Osteocyte (in vitro differentiated cells): ENCODE measurements at places on chromosomes 3 and 15. TPM values are rescaled to one million over a fixed set of nuclear protein-coding genes. Genes with fewer than 3 reads are reported as not detected.

ARGFX gene
- not detected in 2 replicates for total RNA-seq

- no peaks in the 10 kb centered on the region for H3K36me3 ChIP-seq
- peaks cover 30% of the 10 kb centered on the region for H3K4me1 ChIP-seq
- DNase-seq: no peak
- no peak overlapping the region for H3K27ac ChIP-seq
Measured at GRCh38 chr15:48875241-48875960, 2.5 kb upstream of the EID1 start.

- H3K36me3 ChIP-seq: no peaks in the 10 kb centered on the region
- H3K4me1 ChIP-seq: peaks cover 25% of the 10 kb centered on the region
- DNase-seq: no peak
Measured at GRCh38 chr15:74421302-74422245, 12.2 kb downstream of the SEMA7A start.

DNA sequence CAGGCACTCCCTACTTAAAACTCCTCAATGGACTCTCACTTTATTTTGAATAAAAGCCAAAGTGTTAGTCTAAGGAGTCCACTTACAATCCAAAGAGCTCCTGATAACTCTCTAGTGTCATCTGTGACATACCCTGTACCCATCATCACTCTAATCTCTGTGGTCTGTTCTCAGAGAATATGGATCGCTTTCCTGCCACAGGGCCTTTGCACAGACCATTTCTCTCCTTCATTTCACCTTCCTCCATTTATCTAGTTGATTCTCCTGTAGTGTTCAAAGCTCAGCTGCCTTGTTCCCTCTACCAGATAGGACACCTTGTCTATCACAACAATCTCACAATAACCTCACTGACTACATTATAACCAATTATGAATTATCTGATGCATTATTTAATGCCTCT is 185.4 kb upstream of the KBTBD8 start:
- no peak overlapping the region for H3K27ac ChIP-seq
- no peak for DNase-seq
- peaks cover 7% of the 10 kb centered on the region for H3K4me1 ChIP-seq
- no peaks in the 10 kb centered on the region for H3K36me3 ChIP-seq
- peaks cover 8% of the 10 kb centered on the region for H3K27me3 ChIP-seq
